IMR-90 (cell line): ENCODE measurements at places on chromosomes 6 and 20.

DNA sequence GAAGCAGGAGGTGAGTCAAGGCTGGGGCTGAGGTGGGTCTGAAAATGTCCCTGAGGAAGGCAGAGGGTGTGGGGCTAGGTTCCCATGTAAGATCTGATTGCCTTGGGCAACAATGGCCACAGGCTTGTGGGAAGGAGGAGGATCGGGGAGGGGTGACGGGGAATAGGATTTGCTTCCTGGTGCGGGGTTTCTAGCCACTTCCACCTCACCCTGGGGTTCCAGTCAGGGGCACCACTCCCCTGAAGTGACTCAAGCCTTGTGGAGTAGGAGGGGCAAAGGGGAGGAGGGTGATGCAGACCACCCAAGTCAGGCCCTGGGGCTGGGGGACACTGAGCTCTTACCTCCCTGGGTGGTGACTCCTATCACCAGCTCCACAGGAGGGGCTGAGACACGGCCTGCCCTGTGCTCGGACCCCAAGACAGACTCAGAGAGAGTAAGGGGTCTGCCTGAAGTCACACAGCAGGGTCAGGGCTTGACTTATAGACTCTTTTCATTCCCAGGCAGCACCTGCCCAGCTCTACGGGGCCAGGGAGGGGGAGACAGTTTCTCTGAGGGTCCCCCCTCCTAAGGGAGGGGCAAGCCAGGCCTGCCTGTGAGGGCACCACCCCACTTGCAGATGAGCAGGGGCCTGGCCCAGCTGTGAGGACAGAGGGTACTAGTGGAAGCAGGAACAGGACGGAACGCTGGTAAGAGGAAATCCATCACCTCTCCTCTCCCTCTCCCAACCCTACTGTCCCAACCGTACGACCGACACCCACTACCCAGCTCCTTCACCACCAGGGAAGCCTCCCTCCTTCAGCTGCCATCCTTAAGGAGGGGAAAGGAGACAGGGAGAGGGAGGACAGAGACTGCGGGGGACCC lies 12.4 kb upstream of the SPDEF start:
- no peaks in the 10 kb centered on the region for H3K36me3 ChIP-seq
- H3K4me3 ChIP-seq: no peak overlapping the region
- no peaks in the 10 kb centered on the region for H3K4me1 ChIP-seq
- H3K27ac ChIP-seq: no peak overlapping the region
- no peak for DNase-seq
- peaks cover 2% of the 10 kb centered on the region; the same call in 1 of the 2 replicates for H3K27me3 ChIP-seq

GRCh38 chr6:159590835-159591234 lies 102.2 kb downstream of the SOD2 start:
- no peaks in the 10 kb centered on the region for H3K36me3 ChIP-seq
- no peak for DNase-seq
- peaks cover 12% of the 10 kb centered on the region for H3K4me1 ChIP-seq
- no peak overlapping the region for H3K4me3 ChIP-seq
- no peak overlapping the region for H3K27ac ChIP-seq
- peaks cover 7% of the 10 kb centered on the region; the same call in 1 of the 2 replicates for H3K27me3 ChIP-seq

DNA sequence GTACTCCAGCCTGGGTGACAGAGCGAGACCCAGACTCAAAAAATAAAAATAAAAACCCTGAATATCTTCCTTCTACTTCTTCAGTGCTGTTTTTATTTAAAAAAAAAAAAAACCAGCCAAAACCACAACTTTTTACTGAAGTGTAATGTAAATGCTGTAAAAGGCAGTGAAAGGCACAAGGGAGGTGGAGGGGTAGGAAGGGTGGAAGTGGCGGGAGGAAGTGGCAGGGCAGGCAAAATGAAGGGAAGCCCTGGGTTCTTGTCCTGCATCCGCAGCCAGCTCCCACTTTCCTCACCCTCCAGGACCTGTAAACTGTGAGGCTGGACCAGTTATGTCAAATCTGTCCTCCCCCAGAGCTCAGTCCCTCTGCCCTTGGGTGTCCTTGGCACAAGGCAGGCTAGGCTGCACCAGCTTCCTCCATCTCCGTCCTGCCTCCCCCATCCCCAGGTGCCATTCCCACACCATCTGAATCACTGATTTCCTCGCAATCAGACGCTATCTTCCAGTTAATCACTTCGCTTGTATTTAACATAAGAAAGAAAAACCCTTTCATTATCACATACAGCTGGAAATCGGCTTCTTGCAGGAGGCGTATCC lies 13.7 kb upstream of the PANK2 start:
- DNase-seq: no peak
- H3K27ac ChIP-seq: no peak overlapping the region
- no peak overlapping the region for H3K4me3 ChIP-seq
- H3K36me3 ChIP-seq: peaks cover 27% of the 10 kb centered on the region
- H3K27me3 ChIP-seq: no peaks in the 10 kb centered on the region
- H3K4me1 ChIP-seq: no peaks in the 10 kb centered on the region

DNA sequence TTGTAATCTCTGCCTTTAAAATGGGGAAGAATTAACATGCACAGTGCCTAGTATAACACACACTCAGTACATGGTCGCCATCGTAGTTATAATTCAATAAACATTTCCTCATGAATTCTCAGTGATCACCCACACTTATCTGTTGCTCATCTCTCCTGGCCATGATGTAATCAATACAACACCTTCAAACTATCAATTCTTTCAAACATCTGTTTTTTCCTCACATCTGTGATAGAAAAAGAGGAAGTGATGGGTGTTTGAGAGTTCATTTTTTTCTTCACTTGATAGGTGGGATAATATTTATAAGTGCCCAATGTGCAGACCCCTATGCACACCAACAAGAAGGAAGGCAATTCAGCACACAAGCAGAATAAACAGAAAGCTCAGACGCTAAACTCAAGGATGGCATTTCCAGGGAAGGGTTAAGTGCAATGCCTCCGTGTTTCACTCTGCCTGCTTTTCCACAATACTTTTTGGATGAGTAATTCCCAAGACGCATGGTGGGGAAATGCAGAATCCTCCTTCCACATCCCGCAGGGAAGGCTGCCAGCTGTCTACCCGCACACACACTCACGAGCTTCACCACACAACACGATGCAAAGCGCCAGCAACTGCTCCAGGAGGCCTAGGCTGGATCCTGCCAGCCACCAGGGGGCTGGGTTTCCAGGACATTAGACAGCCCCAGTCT lies 100.3 kb downstream of the GMPR start:
- H3K36me3 ChIP-seq: no peaks in the 10 kb centered on the region
- H3K27me3 ChIP-seq: no peaks in the 10 kb centered on the region
- peak overlapping the region; percentile 49 for H3K27ac ChIP-seq
- DNase-seq: peak; percentile 100
- H3K4me1 ChIP-seq: peaks cover 21% of the 10 kb centered on the region

GRCh38 chr6:156634048-156634447 lies 143.1 kb upstream of the ARID1B start:
- H3K27ac ChIP-seq: no peak overlapping the region
- H3K27me3 ChIP-seq: no peaks in the 10 kb centered on the region
- no peak for DNase-seq
- no peaks in the 10 kb centered on the region for H3K36me3 ChIP-seq
- H3K4me1 ChIP-seq: peaks cover 4% of the 10 kb centered on the region; the same call in 1 of the 2 replicates
- no peak overlapping the region for H3K4me3 ChIP-seq

- H3K4me1 ChIP-seq: peaks cover 2% of the 10 kb centered on the region; the same call in 1 of the 2 replicates
- H3K36me3 ChIP-seq: no peaks in the 10 kb centered on the region
- DNase-seq: no peak
- no peak overlapping the region for H3K27ac ChIP-seq
Measured at GRCh38 chr6:45920819-45921511, 94.7 kb downstream of the CLIC5 start.

DNA sequence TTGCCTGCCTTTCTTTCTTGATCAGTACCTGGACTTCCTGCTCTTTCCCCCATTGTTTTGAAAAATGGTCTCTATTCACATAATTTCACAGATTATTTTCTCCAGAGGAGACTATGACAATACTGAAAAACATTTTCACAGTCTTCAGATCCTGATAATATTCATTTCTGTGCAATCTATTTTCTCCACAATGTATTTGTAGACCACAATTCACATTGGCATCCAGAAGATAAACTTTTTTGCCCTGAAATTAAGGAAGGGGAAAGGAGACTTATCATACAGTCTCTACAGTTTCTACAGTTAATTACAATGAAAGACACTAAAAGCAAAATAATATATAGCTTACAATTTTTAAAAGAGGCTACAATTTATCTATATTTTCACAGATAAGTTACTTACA lies 18.4 kb downstream of the LCA5 start:
- DNase-seq: no peak
- H3K27ac ChIP-seq: no peak overlapping the region
- no peaks in the 10 kb centered on the region for H3K27me3 ChIP-seq
- H3K4me1 ChIP-seq: no peaks in the 10 kb centered on the region

GRCh38 chr6:113050979-113051378 lies 703.8 kb downstream of the RFPL4B start:
- no peaks in the 10 kb centered on the region for H3K27me3 ChIP-seq
- no peak overlapping the region for H3K27ac ChIP-seq
- no peaks in the 10 kb centered on the region for H3K36me3 ChIP-seq
- H3K4me1 ChIP-seq: peaks cover 11% of the 10 kb centered on the region
- DNase-seq: no peak

GRCh38 chr6:88378639-88379038 lies 212.5 kb upstream of the CNR1 start:
- DNase-seq: no peak
- no peaks in the 10 kb centered on the region for H3K27me3 ChIP-seq
- no peaks in the 10 kb centered on the region for H3K36me3 ChIP-seq
- no peak overlapping the region for H3K27ac ChIP-seq

- peak overlapping the region; percentile 72; the same call in 1 of the 2 replicates for H3K4me3 ChIP-seq
- peak; percentile 65 for DNase-seq
- H3K4me1 ChIP-seq: no peaks in the 10 kb centered on the region
- no peak overlapping the region for H3K27ac ChIP-seq
- H3K27me3 ChIP-seq: no peaks in the 10 kb centered on the region
Measured at GRCh38 chr6:125957845-125958244, 1.3 kb downstream of the HINT3 start.

GRCh38 chr6:99333068-99333467 lies 16.4 kb downstream of the FAXC start:
- H3K27me3 ChIP-seq: no peaks in the 10 kb centered on the region
- no peaks in the 10 kb centered on the region for H3K36me3 ChIP-seq
- no peak for DNase-seq
- H3K27ac ChIP-seq: no peak overlapping the region

DNA sequence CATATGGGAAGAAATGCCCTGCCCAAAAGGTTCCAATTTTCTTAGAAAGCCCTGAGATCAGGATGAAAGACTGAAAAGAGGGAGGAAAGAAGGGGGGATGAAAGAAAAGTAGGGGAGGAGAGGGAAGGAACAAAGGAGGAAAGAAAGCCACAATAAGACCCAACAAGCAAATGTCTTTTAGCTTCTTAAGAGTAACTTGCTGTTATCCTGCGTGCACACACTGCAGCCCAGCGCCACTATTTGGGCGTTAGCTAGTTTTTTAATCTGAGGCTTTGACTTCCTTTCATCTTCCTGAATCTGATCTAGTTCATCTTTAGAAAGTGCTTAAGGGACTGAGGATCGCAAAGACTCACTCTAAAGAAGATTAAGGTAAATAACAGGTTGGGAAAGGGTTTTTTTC lies 77.4 kb upstream of the HDDC2 start:
- H3K36me3 ChIP-seq: no peaks in the 10 kb centered on the region
- no peak overlapping the region for H3K27ac ChIP-seq
- no peak overlapping the region for H3K4me3 ChIP-seq
- H3K4me1 ChIP-seq: peaks cover 3% of the 10 kb centered on the region; the same call in 1 of the 2 replicates

DNA sequence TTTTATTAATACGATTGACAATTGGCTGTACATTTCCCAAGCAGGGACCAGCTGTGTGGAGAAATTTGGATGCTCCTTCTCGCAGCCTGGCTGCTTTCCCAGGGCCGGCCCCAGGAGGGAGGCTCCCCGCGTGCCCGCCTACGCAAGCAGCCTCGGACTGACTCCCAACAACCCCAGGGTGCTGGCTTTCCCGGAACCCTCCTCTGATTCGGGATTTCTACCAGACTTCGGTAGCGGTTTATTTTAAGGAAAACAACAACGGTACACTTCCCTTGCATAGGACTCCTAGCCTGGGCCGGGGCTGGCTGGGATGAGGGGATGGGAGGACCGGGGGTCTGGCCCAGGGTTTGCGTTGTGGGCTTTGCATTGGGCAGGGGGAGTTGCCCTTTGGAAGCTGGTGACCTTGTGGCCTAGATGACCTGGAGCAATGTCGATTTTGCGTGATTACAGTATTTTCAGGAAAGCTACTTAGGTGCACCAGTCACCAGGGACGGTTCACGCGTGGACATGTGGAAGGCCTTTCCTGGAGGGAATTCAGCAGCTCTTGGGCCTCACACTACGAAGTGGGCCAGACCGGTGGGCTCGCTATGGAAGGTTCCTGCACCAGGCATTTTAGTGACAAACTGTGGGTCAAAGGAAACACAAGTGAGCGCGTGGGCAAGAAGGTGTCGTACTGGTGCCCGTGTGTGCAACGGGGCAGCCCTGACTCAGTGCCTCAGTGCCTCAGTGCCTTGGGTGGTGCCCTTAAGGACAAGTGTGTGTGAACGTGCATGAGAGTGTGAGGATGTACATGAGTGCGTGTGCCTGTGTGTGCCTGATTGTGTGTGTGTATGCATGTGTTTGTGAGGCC lies 20.7 kb upstream of the PHACTR3 start:
- no peak for DNase-seq
- no peaks in the 10 kb centered on the region for H3K36me3 ChIP-seq
- no peak overlapping the region for H3K4me3 ChIP-seq
- H3K27me3 ChIP-seq: no peaks in the 10 kb centered on the region
- H3K27ac ChIP-seq: no peak overlapping the region

DNA sequence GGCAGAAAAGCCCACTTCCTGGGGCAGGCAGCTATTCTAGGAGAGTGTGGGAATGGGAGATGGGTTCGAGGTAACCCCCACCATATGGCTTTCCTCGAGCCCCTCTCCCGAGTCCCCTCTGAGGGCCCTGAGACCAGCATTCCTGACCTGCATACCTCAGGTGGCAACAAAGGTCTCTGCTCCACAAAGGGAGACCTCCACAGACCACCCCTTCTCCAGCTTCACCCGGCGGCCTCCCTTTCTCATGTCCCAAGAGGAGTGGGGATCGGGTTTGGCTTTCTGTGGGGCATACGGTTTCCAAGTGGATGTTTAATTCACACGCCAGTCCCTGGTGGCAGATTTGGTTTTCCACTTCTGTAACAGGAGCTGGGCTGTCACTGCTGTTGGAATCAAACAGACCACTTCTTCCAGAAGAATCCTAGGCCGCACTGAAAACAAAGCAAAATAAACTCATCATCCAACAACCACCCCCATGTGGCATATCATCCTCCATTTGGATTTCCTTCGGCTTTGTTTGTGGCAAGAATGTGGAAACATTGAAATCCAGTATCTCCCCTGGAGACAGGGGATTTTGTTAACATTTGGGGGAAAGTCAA lies 83.2 kb downstream of the DLL1 start:
- DNase-seq: no peak
- no peak overlapping the region for H3K27ac ChIP-seq
- H3K4me1 ChIP-seq: no peaks in the 10 kb centered on the region

DNA sequence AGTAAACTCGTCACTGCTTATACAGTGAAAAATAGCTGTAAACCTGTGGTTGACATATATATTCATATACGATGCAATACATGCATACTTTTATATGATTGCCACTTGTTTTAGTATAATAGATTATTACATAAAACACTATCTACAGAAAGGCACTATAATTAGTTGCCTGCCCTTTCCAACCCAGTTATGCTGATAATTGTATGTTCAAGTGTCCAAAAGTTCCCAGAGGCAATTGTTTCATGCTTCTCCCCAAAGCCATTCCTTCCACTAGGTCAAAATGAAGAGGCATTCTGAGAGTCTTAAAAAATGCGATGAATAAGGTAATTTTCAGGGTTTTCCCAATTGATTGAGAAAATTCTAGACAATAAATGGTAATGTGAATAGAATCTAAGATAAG lies 434.6 kb downstream of the LMBRD1 start:
- no peaks in the 10 kb centered on the region for H3K27me3 ChIP-seq
- no peaks in the 10 kb centered on the region for H3K4me1 ChIP-seq
- no peak overlapping the region for H3K4me3 ChIP-seq
- H3K27ac ChIP-seq: no peak overlapping the region
- DNase-seq: no peak
- no peaks in the 10 kb centered on the region for H3K36me3 ChIP-seq
